IMR-90 (cell line): ENCODE measurements at places on chromosomes 11 and 22.
A peak's percentile ranks its signal among the peaks of the same experiment; 100 is the strongest.

DNA sequence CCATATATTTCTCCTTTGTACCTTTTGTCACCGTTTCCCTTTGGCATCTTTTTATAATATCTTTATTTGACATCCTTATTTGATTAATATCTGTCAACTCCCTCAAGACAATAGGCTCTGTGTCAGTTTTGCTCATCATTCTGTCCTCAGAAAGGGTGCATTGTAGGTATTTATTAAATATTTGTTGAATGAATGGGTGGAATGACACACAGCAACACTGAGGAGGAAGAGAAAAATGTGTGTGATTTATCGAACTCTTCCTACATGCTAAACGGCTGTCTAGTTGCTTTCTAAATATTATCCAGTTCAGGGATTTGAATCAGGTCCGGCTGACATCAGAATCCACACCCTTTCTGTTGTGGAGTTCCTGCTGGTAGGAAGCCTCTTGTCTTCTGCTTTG, 98.2 kb downstream of the NAV2 start:
- DNase-seq = no peak

- DNase-seq = peak; percentile 99
Measured at GRCh38 chr11:86523738-86524619, 148.4 kb downstream of the ME3 start.

GRCh38 chr22:50209893-50210292, 9.1 kb downstream of the SELENOO start:
- DNase-seq = peak; percentile 57

- no peak for DNase-seq
Measured at GRCh38 chr11:64044730-64045393, 9.1 kb downstream of the FLRT1 start.

DNA sequence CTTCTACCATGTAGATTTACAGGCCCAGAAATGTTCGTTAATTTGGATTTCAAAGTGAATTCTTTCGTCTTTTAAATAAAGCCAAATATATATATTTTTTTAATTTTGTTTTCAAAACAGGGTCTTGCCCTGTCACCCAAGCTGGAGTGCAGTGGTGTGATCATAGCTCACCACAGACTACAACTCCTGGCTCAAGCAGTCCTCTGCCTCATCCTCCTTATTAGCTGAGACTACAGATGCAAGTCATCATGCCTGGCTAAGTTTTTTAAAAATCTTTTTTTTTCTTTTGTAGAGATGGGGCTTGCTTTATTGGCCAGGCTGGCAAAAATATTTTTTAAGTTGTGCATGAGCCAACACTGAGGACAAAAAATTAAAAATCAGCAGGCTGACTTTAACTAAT, 5.0 kb upstream of the LMO2 start:
- DNase-seq = no peak

GRCh38 chr22:20283674-20284066, 15.6 kb upstream of the RTN4R start:
- DNase-seq = no peak

DNA sequence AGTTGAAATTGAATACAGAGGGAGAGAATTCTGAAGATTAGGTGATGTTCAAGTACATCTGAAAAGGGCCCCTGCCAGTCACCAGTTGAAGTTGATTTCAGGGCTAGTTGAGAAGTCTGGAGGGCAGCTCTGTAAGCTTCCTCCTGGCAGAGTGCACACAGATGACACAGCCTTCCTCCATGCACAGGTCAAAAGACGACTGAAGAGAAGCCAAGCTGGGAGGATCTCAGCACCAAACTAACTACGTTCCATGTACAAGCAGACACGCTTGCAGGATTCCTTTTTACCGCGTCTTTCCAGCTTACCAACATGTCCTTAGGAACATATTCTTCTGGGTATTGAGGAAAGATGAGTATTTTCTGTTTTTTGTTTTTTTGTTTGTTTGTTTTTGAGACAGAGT, 7.9 kb downstream of the BARX2 start:
- no peak for DNase-seq

DNA sequence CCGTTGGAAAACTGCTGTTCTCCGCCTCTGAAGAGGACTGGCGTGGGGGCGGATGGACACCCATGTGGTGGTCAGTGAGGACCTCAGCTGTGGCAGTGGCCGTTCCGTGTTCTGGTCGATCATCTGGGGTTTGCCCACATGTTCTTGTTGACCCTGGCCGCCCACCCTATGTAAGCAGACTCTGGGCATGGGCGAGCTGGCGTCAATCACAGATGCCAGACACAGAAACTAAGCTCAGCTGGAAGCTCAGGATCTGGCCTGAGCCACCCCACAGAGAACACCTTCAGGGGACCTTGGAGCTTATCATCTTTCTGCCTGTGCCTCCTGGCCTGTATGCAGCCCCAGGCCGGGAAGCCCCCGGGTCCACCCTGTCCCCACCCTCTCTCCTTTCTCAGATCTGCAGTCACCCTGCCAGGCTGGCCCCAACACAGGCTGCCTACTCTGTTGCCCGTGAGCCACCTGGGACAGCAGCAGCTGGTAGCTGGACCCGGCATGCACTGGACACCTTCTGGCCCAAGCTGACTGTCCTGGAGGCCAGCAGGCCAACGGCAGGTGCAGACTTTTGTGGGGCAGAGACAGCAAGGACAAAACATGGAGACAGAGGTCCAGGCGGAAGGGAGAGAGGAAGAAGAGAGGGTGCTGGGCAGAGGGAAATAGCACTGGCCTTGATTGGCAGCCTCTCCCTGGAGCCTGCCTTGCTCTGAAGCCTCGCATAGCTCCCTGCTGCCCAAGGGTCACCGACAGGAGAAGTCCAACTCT, 91.5 kb downstream of the PHF21B start:
- no peak for DNase-seq

GRCh38 chr22:29842740-29843139, 4.7 kb upstream of the ASCC2 start:
- peak; percentile 91 for DNase-seq

GRCh38 chr11:114553642-114554041, 6.0 kb downstream of the NXPE1 start:
- DNase-seq = peak; percentile 19

DNA sequence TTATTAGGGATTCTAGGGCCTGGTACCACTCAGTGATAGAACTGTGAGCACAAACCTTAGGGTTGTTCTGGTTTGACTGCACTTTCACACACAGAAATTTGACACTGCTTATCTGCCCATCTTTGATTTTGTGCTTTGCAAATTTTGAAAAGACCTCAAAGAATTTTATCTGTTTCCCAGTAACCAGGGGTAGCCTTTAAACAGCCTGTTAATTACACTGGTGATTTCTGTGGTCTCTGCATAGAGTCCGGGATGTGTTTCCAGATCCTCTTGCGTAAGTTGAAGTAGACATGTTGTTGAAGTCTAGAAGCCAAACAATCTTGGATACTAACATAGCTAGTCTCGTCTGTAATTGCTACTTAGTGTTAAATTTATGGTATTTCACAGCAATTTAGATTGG, 75.3 kb downstream of the C22orf31 start:
- no peak for DNase-seq

GRCh38 chr11:72546866-72547265, 112.5 kb upstream of the CLPB start:
- DNase-seq = no peak

DNA sequence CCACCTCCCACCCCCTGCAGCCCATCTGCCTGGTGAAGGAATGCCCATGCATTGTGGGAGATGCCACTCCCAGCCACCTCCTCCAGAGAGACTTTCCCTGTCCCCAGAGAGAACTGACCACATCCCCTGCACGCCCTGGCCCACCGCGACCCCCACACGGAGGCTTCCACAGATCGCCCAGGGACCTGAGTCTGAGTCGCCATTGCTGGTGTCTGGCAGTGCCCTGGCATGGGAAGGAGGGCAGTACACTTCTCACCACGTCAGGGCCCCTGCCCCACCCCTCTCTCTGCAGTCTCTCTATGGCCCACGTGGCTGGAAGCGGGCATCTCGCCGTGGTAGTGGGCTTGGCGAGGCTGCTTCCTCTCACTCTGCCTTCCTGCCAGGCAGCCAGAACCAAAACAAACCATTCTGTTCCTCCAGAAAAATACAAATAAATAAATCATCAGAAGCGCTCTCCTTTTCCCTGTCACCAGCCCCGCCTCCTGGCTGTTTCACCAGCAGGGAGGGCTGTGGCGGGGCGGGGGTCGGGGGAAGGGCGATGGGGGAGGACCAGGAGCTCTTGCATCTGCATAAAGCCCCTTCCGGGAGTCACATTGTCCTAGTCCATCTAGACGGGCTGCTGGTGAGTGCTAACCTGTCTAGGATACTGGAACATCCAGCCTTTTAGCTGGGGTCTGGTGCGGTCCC, 20.9 kb downstream of the SHISAL1 start:
- no peak for DNase-seq

GRCh38 chr11:2380807-2381350, 3.8 kb downstream of the CD81 start:
- no peak for DNase-seq

- DNase-seq = peak; percentile 53
Measured at GRCh38 chr11:34380696-34381095, 22.9 kb upstream of the ABTB2 start.

DNA sequence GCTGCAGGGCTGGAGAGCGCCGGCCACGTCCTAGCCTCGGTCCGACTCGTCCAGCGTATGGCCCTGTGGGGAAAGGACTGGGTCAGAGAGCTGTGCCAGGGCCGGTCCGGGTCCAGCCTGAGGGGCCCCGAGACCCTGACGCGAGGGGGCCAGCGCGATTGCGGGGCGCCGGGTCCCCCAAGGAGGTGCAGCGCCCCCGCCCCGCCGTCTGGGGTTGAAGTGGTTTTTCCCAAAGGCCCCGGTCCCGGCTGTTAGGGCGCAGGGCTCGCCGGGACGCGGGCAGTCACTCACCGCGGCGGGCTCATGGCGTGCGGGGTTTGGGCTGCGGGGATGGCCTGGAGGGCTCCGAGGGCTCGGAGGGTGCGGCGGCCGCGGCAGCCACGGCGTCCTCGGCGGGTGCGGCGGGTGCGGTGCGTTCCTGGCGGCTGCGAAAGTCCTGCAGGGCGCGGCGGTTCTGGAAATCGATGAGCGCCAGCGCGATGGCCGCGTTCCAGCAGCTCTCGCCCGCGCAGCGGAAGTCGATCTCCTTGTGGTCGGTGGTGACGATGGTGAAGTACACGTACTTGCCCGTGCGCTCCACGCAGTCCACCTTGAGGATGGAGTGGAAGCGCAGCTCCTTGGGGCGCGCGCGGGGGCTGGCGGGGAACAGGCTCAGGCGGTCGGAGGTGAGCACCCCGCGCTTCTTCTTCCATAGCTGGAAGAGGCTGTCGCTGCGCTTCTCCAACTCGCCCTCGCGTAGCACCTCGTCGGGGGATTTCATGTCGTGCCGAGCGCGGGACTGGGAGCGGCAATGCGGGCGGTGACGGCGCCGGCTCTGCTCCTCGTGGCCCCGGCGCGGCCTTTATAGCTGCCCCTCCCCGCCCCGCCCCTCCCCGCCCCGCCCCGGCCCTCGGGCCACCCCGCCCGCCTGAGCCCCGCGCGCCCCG, at the start of gene PHLDA2:
Gene PHLDA2 (minus strand): TSS at position 816 of the 926 bp plus-strand sequence. CDS start 56 bp downstream, at position 760.
- peak; percentile 85 for DNase-seq

DNA sequence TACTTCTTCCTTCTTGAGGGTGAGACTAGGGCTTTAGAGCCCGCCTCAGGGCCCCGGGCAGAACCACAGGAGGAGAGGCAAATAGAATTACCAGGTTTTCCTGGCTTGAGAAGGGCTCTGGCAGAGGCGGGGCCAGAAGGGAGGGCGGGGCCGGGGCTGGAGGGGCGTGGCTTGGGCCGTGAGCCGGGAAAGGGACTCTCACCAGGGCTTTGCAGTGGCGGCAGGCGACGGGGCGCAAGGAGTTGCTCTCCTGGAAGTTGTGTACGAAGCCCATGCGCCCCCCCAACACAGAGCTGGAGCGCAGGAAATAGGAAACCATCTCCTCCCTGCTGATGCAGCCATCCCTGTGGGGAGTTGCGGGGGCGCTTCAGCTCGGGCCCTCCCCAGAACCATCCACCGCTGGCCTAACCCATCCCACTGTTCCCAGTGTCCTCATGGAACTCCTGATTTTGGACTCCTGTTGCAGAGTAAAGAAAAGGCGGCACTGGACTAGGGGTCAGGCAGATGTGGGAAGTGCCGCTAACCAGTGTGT, 6.9 kb upstream of the NRXN2 start:
- no peak for DNase-seq

- DNase-seq = peak; percentile 29
Measured at GRCh38 chr11:102830001-102830727, 13.2 kb downstream of the MMP3 start.

- no peak for DNase-seq
Measured at GRCh38 chr11:3227568-3228444, 4.4 kb downstream of the MRGPRE start.

GRCh38 chr11:71449596-71449995, 1.4 kb upstream of the DHCR7 start:
- no peak for DNase-seq

DNA sequence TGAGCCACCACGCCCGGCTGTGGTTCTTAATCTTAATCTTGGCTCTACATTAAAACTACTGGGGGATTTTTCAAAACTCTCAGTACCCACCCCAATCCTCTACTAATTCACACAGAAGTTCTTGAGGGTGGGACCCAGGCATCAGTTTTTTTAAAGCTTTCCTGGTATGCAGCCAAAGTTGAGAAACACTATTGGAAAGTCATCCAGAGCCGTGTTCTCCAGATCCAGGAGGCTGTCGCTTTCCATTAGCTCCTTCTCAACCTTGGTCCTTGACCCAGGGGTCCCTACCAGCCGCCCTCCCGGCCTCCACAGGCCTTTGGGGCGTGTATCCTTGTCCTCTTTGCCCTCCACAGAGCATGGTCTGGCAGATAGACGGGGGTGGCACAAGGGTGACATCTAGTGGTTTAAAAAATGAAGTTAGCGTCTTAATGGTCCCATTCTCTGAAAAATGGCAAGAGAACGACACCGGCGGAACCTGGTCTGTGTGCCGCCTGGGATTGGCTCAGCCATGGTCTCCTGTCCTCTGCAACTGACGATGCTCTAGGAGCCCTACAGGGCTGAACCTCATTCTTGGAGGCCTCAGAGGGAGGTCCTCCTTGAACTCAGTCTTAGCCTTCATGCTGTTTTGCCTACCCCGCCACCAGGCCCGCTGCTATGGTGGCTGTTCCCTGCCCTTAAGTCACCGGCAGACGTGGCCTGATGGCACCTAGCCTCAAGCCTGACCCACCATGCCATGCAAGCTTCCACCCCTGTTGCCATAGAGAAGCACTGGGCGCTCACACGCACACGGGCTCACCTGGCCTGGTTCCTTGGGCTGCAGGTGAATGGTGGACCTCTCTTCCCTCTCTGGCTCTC, 152.0 kb upstream of the SYN3 start:
- peak; percentile 9 for DNase-seq

GRCh38 chr22:24053481-24054226, 42.5 kb downstream of the CABIN1 start:
- no peak for DNase-seq

DNA sequence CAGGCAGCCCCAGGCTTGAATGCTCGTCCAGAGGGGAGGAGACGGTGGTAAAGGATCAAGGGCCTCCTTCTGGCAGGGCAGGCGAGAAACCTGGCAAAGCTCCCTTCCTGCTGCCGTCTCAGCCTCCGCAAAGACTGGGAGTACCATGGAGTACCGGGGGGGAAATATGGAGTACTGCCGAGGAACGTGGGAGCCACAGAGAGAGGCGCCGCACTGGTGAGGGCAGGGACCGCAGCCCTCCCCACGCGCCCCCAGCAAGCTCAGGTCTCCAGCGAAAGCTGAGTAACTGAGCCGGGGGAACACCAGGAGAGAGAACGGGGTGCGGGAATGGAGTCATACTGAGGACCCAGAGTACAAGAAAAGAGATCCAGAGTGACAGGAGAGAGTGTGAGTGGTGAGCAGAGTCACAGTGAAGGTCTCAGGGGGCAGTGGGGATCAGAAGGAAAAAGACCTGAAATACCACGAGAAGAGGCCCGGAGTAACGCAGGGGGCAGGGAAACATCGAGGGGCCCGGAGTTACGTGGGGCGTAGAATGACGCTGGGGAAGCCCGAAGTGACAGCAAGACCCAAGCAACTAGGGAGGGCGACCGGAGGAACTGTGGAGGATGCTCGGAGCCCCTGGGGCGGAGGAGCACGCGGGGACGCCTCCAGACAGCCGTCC, 740 bp downstream of the EML3 start:
- DNase-seq = peak; percentile 60
